ENCODE measurements at places on chromosomes 6 and 20.

- no peak for DNase-seq
Measured at GRCh38 chr6:119497988-119498727, 148.6 kb upstream of the MAN1A1 start.

- no peak for DNase-seq
Measured at GRCh38 chr6:159152041-159152440, 17.2 kb upstream of the FNDC1 start.

- no peak for DNase-seq
Measured at GRCh38 chr6:149681209-149681608, 32.7 kb upstream of the KATNA1 start.

DNA sequence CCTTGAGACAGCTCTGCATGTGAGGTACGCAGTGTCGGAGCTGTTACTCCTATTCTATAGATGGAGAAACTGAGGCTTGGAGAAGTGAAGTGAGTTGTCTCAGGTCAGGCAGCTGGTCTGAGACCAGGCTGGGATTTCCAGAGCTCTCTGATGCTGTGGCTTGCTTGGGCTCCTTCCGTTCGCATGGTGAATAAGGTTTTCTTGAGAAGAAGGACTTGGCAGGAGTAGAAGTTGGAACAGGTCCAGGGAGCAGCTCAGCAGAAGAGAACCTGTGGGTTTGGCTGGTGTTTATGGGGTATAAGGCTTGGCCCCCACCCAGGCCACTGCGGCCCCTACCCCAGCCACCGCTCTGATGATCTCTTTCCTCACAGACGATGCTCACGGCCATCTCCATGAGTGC is 7.4 kb downstream of the SLC12A5 start:
- no peak for DNase-seq

GRCh38 chr20:59084041-59084850 is 41.7 kb upstream of the PRELID3B start:
- DNase-seq: no peak

DNA sequence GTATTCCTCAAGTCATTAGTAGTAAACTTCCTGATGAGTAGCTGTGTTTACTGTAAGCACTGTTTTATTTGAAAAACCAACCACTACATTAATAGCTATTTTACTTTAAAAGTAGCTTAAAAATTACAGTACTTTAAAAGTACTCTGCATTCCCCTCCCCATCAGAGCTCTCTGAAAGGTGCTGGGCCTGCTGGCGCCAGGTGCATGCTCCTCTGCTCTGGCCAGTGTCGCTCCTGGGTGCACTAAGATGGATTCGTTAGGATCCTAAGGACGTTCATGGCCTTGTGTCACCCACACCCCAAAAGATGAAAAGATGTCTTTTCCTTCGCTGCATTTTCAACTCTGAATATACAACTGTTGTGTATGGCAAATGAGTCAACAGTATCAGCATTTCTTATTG is 43.9 kb upstream of the KIF25 start:
- no peak for DNase-seq

DNA sequence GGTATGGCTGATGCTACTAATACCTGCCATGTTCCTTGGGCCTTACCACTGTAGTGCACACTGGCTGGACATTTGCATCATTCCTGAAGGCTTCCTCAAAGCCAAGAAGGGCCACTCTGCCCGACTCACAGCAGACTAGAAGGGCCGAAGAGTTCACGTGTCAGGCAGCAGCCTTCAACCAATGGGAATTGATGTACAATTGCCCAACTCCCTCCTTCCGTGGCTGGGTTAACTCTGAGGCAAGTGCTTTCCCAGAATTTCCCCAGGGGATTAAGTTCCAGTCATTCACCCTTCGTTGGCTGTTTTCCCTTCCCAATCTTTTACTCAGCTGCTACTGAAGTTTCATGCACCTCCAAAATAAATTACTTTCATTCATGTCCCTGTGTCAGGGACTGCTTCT is 29.8 kb downstream of the PSMB9 start:
- DNase-seq: no peak

DNA sequence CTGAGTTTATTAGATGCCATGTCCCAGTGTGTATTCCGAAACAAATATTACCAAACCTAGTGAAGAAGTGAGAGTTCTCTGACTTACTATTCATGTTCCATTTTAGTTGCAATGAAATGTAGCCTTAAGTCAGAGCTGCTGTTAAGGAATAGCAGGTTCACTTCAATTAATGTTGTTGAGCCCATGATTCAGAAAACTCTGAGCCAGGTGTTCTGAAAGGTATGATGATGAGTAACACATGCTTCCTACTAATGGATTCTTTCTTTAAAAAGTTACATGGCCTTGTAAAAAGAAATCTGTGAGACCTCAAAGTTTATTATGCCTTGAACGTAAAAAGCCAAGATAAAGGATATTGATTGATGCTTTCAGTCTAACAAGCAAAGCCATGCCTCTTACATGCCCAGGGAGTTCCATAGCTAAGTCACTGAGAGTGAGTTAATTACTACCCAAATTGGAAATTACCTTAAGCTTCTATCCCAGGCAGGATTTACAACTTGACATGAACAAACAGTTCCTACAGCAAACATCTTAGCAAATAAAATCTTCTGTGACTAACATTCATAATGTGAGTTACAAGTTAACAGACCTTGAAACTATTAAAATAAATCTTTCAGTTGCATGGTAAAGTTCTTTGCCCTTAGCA is 122.9 kb downstream of the AKAP7 start:
- peak; percentile 3 for DNase-seq

- DNase-seq: no peak
Measured at GRCh38 chr20:61163031-61163430, 89.0 kb upstream of the CDH4 start.

- DNase-seq: no peak
Measured at GRCh38 chr20:47258745-47259695, 97.5 kb downstream of the ZMYND8 start.

GRCh38 chr6:79042799-79043126 is 35.3 kb downstream of the PHIP start:
- DNase-seq: no peak

DNA sequence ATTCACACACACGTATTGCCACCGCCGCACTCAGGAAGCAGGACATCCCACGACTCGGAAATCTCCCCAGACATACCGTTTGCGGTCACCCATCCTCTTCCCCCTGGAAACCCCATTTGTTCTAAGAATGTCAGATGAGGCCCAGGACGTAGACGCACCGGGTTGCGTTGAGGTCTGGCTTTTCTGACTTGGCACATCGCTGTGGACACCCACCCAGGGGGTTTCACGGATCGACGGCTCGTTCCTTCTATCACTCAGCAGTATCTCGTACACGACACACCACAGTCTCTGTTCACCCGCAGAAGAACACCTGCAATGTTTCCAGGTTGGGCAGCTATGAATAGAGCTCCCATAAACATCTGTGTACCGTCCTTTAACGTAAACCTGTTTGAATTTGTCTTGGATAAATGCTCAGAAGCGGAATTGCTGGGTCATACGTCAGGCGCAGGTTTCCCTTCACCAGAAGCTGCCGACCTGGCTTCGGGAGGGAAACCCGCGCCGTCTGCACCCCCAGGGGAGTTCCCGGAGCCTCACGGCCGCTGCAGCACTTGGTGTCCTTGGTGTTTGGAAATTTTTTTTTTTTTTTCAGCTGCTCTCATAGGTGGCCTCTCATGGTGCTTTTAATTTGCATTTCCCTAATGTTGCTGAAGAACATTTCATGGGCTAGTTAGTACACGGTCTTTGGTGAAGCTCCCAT is 9.3 kb upstream of the EEF1A2 start:
- no peak for DNase-seq

- no peak for DNase-seq
Measured at GRCh38 chr20:37651932-37652331, 41.9 kb upstream of the CTNNBL1 start.

DNA sequence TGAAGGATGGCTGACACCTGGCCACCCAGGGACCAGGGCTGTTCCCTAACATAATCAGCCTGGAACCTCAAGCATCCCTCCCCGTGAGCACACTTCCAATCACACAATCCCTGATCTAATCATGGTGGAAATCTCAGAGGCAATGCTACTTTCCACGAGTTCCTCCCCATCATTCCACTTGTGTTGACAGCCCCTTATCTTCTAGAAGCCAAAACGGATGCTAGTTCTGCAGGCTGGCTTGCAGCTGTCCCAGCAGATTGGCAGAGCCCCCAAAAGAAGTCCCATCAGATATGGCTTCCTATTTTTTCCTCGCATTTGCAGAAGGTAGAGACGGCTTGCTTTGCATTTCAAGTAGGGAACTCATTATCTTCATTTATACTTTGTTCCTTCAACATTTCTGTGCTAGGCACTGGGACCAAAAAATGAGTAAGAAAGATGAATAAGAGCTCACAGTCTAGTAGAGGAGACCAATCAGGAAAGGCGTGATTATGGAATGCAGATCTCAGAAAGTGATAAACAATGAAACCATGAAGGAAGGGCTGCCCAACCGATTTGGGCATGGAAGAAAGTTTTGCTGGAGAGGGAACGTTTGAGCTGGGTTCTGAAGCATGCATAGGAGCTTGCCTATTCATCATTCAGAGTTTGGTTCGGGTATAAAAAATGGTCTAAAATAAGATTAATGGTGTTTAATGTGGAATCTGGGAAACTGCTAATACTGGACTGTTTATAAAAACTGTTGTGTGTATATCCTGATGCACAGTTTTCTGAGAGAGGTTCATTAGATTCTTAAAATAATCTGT is 44.6 kb upstream of the TBC1D7 start:
- no peak for DNase-seq

- no peak for DNase-seq
Measured at GRCh38 chr20:4866429-4866828, 134.9 kb downstream of the SLC23A2 start.

DNA sequence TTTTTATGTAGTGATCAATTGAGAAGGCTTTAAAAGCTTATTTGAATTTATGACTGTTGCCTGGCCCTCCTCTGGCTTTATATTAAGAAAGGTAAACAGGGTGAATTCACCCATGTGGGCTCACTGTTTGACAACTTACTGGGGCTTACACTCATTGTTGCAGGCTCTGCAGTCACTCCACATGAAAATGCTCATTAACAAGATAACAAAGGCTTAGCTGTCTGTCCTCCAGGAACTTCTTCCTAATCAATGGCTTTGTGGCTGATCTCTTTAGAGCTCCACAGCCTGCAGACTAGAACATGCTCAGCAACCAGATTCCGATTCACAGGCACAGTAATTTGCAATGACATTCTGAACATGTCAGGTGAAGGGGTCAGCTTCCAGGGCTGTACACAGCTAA is 323.2 kb upstream of the MAN1A1 start:
- no peak for DNase-seq

GRCh38 chr20:62470459-62470858 is 5.3 kb downstream of the GATA5 start:
- no peak for DNase-seq

GRCh38 chr6:156437121-156437879 is 339.9 kb upstream of the ARID1B start:
- no peak for DNase-seq

DNA sequence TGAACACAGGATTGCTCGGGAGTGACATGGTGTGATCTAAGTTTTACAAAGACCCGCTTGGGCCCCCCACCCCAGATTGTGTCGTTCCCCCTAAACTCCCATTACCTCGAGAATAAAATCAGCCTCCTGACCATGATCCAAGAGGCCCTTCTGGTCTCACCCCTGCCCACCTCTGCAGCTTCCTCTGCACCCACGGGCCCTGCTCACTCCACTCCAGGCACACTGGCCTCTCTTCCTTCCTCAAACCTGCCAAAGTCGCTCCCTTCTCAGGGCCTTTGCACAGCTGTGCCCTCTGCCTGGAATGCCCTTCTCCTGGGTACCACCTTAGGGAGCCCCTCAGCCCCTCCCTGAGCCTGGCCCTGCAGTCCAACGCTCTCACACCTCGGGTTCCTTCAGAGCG is 17.9 kb downstream of the TGM2 start:
- DNase-seq: no peak

DNA sequence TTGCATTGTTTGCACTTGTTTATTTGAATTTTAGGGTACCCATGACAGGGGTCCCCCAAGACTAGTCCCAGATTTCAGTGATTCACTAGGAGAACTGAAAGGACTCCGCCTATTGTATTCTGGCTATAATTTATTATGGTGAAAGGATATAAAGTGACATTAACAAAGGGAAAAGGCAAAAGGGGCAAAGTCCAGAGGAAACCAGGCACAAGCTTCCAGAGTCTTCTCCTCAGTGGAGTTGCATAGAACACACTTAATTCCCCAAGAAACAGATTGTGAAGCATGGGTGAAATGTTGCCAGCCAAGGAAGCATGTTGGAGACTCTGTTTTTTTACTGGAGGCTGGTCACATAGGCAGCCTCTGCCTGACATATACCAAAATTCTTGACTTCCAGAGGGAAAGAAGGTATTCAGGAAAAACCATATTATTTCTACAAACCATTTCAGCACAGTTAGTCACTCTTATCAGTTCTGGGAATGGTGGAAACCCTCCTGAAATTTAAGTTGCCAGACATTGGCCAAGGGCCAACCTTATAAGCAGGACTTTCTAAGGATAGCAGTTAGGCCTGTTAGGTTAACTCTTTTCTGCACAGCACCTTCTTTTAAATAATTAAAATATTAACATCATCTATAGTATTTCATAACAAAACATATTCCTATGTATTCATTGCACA is 71.8 kb downstream of the FIG4 start:
- DNase-seq: no peak

DNA sequence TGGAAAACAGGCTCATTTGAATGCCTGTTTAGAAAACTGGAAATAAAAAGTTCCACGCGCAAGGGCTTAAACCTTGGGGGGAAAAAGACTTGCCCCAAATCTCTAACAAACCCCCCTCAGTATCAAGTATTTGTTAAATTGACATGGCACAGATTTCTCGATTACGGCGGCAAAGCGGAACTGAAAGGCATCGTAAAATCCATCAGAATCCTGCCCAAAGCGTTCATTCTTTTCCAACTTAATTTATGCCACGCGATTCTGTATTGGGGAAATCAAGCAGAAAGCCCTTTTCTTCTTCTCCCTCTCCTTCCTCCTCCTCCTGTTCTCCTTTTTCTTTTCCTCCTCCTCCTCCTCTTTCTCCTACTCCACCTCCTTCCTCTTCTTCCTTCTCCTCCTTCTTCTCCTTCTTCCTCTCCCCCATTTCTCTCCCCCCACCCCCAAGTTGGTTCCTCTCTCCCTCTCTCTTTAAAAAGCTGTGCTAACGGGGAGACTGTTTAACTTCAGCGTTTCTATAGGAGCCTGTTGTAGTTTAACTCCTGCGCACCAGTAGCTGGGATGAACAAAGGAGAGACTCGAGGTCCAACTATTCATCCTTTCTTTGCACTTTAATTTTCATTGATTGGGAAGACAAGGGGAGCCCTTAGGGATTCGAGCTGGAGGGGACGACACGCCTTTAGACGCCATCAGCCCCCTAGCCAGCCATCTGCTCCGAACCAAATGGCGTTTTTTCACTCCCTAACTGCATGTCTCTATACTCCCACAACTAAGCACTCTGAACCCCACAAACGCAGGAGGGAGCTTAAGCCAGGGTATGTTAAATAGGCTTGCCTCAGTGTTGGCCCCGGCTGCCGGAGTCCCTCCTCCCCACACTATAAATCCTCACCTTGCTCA is 2.7 kb upstream of the DLL1 start:
- no peak for DNase-seq

DNA sequence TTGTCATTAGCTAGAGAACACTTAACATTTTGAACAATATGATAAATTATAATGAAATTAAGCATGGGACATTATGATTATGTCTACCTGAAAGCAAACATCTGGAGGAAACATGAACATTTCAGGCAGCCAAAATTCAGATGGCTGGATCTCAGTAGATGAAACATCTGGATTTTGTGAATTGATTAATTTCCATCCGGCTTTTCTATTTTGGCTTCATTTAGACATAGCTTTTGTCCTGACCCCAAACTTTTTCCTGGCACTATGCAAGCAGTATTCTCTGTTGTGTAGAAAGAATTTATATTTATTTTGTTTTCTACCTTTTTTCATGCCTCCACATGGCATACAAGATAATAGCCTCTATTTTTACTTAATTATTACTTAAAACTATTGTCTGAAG is 186.3 kb downstream of the OGFRL1 start:
- no peak for DNase-seq

GRCh38 chr20:3678856-3679720 is 2.7 kb downstream of the ADAM33 start:
- DNase-seq: no peak

Data from Caco-2 (cell line).